CD4-positive, alpha-beta memory T cell (primary cell): ENCODE measurements at places on chromosomes 5 and 9. TPM values are rescaled to one million over a fixed set of nuclear protein-coding genes. Genes with fewer than 3 reads are reported as not detected.

Gene SLC45A2
- total RNA-seq: not detected

Gene DCANP1
- total RNA-seq: not detected

Gene TEX48
- total RNA-seq: not detected

Gene GCNT4
- total RNA-seq: 31.4 TPM

Gene RAB3C
- total RNA-seq: not detected

Gene HTR1A
- total RNA-seq: not detected

Gene FBXO4
- 18.2 TPM for total RNA-seq

- H3K27ac ChIP-seq: no peak overlapping the region
- no peaks in the 10 kb centered on the region for H3K27me3 ChIP-seq
- no peak overlapping the region for H3K4me3 ChIP-seq
- H3K36me3 ChIP-seq: no peaks in the 10 kb centered on the region
Measured at GRCh38 chr9:89955144-89955543, 350.3 kb downstream of the GADD45G start.

DNA sequence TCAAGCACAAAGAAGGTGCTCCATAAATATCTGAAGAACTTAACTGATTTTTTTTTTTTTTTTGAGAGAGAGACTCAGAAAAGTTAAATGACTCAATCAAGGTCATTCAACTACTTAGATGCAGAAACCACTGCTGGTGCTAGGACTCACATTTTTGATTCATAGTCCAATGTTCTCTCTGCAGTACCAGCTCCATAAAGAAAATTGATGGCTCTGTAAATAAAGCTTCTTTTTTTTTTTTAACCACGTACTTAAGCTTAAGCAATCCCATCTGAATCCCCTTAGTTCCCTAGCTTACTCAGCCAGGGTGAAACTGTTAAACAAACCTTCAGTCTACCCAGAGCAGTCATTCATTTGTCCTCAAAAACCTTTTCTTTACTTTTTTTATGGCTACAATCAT lies 657.0 kb upstream of the WWC1 start:
- H3K27me3 ChIP-seq: no peaks in the 10 kb centered on the region
- no peaks in the 10 kb centered on the region for H3K36me3 ChIP-seq
- no peaks in the 10 kb centered on the region for H3K4me1 ChIP-seq
- no peak overlapping the region for H3K27ac ChIP-seq
- H3K4me3 ChIP-seq: no peak overlapping the region
- no peak for DNase-seq

GRCh38 chr9:132187121-132187620 lies 25.3 kb downstream of the NTNG2 start:
- no peaks in the 10 kb centered on the region for H3K4me1 ChIP-seq
- no peak for DNase-seq
- H3K4me3 ChIP-seq: no peak overlapping the region
- peaks cover 8% of the 10 kb centered on the region for H3K27me3 ChIP-seq
- no peak overlapping the region for H3K27ac ChIP-seq
- no peaks in the 10 kb centered on the region for H3K36me3 ChIP-seq

DNA sequence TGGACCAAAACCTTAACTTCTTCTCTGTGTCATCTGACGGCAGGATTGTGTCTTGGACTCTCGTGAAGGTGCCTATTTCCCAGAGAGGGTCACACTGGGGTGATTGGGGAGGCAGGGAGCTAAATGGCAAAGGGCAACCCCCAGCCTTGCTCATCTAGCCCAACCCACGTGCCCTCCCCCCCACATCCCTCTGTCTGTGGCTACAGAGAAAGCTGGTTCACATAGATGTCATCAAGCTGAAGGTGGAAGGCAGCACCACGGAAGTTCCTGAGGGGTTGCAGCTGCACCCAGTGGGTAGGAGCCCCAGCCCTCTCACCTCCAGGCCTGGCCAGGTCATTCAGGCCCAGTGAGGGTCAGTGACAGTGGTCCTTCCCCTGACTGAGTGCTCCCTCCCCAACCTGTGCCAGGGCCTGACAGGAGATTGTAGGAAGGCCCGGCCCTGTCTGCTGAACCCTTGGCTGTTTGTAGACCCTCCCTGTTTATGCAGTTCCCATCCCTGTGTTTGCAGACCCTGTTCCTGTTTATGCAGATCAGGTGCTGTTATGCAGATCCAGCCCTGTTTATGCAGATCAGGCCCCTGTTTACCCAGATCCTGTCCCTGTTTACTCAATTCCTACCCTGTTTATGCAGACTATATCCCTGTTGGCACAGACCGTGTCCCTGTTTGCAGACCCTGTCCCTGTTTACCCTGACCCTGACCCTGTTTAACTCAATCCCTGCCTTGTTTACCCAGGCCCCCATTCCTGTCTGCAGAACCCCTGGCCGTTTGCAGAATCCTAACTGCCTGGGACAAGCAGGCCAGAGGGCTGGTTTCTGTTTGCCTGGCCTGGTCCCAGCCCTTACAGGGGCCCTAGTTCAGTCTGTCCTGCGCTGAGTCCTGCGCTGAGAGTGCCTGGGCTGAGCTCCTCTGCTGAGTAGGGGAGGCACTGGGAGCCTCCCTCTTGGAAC lies 10.4 kb downstream of the ENHO start:
- no peaks in the 10 kb centered on the region for H3K4me1 ChIP-seq
- DNase-seq: no peak
- no peak overlapping the region for H3K4me3 ChIP-seq
- no peaks in the 10 kb centered on the region for H3K36me3 ChIP-seq
- H3K27me3 ChIP-seq: no peaks in the 10 kb centered on the region
- no peak overlapping the region for H3K27ac ChIP-seq

DNA sequence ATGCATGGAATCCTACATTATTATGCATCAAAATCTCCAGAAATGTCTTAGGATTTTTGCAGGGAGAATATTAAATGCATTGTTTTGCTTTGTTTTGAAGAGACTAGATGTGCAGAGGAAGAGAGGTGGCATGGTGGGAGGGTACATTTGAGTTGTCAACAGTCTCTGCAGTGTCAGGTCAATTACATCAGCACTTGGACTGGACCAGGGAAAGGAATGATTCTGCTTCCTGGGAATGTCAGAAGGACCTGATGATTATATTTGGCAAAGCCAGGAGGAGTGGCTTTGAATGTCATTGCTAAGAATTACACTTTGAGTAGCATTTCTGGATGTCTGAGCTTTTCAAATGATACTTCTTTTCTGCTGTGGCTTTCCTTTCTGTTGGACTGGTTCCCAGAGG lies 17.5 kb upstream of the TMEFF1 start:
- H3K27ac ChIP-seq: no peak overlapping the region
- H3K36me3 ChIP-seq: no peaks in the 10 kb centered on the region
- H3K4me1 ChIP-seq: no peaks in the 10 kb centered on the region
- no peaks in the 10 kb centered on the region for H3K27me3 ChIP-seq
- DNase-seq: no peak
- H3K4me3 ChIP-seq: no peak overlapping the region

- DNase-seq: no peak
- no peaks in the 10 kb centered on the region for H3K36me3 ChIP-seq
- H3K4me3 ChIP-seq: no peak overlapping the region
Measured at GRCh38 chr5:168422431-168422830, 63.8 kb upstream of the RARS1 start.

DNA sequence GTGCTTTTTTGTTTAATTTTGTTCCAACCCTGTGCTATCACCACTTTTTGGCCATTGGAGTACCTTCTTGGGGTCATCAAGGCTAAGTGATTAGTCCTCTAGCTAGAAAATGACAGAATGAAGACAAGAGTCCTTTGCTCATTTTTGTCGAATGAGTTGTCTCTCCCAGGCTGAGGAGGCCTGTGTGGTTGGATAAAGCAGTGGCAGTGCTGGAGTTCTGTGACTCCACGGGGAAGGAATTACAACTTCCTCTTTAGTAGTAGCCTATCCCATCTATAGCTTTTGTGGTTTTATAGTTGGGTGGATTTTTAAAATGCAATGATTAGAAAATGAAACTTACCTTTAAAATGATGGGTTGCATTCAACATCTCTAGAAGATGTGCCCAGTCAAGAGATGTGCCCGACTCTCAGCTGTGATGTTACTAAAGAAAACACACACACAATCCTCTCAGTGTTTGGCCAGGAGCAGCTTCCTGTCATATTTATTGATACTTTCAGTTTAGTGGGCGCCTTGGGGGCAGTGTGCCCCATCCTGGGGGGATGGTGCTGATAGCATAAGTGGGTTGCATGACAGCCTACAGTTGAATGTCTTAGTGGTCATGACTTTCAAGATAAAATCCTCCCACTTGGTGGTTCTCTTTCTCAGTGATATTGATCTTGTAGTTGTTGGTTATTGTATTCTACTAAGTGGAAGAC lies 11.9 kb downstream of the OTULINL start:
- H3K27ac ChIP-seq: peak overlapping the region; percentile 55
- H3K4me1 ChIP-seq: peaks cover 85% of the 10 kb centered on the region
- peak; percentile 20 for DNase-seq
- no peaks in the 10 kb centered on the region for H3K36me3 ChIP-seq

- H3K4me1 ChIP-seq: no peaks in the 10 kb centered on the region
- H3K27ac ChIP-seq: no peak overlapping the region
- H3K4me3 ChIP-seq: no peak overlapping the region
- DNase-seq: no peak
- H3K36me3 ChIP-seq: no peaks in the 10 kb centered on the region
- H3K27me3 ChIP-seq: peaks cover 4% of the 10 kb centered on the region
Measured at GRCh38 chr5:37847978-37848425, 8.2 kb upstream of the GDNF start.

DNA sequence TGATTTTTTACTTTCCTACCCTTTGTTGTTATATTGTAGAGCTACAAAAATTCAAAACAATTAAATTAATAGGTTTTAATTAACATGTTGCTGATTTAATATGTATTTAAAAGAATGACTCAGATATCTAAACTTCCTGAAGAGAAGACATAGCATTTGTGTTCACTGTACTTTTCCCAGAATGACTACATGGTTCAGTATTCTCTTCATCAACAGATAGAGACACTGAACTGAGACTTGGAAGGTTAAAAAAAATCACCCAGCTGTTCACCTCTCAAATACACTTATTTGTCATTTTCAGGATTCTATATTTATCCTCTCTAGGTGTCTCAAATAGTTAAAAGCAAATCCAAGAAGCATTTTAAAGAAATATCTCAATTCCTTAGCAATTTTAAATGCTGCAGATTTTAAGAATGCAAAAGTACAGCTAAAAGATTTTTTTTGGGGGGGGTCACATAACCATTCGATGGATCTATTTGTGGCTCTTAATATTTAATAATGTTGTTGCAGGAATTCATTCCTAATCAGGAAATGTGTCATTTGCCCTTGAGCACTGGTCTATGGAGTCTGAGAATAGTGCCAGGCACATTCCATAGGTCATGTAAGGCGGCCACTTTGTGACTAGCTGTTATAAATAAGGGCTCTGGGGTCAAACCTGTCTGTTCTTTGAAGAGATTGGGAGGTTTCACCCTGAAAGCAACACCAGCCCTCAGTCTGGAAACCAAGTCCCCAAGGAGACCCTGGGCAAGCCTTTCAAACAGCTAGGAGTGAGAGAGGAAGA lies 463.1 kb downstream of the NR2F1-AS1 start:
- no peaks in the 10 kb centered on the region for H3K4me1 ChIP-seq
- no peak overlapping the region for H3K27ac ChIP-seq
- no peaks in the 10 kb centered on the region for H3K27me3 ChIP-seq
- no peak for DNase-seq
- H3K4me3 ChIP-seq: no peak overlapping the region

- no peak overlapping the region for H3K27ac ChIP-seq
- DNase-seq: no peak
- no peak overlapping the region for H3K4me3 ChIP-seq
- H3K4me1 ChIP-seq: no peaks in the 10 kb centered on the region
Measured at GRCh38 chr9:95833546-95834178, 41.8 kb upstream of the ERCC6L2 start.

- H3K4me3 ChIP-seq: no peak overlapping the region
- H3K36me3 ChIP-seq: no peaks in the 10 kb centered on the region
- H3K27ac ChIP-seq: no peak overlapping the region
- H3K4me1 ChIP-seq: peaks cover 49% of the 10 kb centered on the region
- no peaks in the 10 kb centered on the region for H3K27me3 ChIP-seq
Measured at GRCh38 chr9:21326526-21327139, 8.6 kb downstream of the KLHL9 start.

- no peak overlapping the region for H3K27ac ChIP-seq
- H3K27me3 ChIP-seq: peaks cover 80% of the 10 kb centered on the region
- peaks cover 60% of the 10 kb centered on the region for H3K4me1 ChIP-seq
- H3K36me3 ChIP-seq: no peaks in the 10 kb centered on the region
Measured at GRCh38 chr9:37028420-37029031, 5.5 kb downstream of the PAX5 start.

- no peak overlapping the region for H3K4me3 ChIP-seq
- DNase-seq: peak; percentile 36
- H3K36me3 ChIP-seq: peaks cover 3% of the 10 kb centered on the region
- H3K27ac ChIP-seq: no peak overlapping the region
- H3K4me1 ChIP-seq: peaks cover 60% of the 10 kb centered on the region
- no peaks in the 10 kb centered on the region for H3K27me3 ChIP-seq
Measured at GRCh38 chr5:111261610-111262009, 37.4 kb downstream of the CAMK4 start.

GRCh38 chr5:56159521-56159947 lies 73.6 kb downstream of the ANKRD55 start:
- H3K27ac ChIP-seq: peak overlapping the region; percentile 35
- no peaks in the 10 kb centered on the region for H3K36me3 ChIP-seq
- DNase-seq: no peak

- no peak overlapping the region for H3K4me3 ChIP-seq
- no peaks in the 10 kb centered on the region for H3K27me3 ChIP-seq
- no peak for DNase-seq
- no peaks in the 10 kb centered on the region for H3K36me3 ChIP-seq
Measured at GRCh38 chr5:5025774-5026408, 114.2 kb upstream of the ADAMTS16 start.

DNA sequence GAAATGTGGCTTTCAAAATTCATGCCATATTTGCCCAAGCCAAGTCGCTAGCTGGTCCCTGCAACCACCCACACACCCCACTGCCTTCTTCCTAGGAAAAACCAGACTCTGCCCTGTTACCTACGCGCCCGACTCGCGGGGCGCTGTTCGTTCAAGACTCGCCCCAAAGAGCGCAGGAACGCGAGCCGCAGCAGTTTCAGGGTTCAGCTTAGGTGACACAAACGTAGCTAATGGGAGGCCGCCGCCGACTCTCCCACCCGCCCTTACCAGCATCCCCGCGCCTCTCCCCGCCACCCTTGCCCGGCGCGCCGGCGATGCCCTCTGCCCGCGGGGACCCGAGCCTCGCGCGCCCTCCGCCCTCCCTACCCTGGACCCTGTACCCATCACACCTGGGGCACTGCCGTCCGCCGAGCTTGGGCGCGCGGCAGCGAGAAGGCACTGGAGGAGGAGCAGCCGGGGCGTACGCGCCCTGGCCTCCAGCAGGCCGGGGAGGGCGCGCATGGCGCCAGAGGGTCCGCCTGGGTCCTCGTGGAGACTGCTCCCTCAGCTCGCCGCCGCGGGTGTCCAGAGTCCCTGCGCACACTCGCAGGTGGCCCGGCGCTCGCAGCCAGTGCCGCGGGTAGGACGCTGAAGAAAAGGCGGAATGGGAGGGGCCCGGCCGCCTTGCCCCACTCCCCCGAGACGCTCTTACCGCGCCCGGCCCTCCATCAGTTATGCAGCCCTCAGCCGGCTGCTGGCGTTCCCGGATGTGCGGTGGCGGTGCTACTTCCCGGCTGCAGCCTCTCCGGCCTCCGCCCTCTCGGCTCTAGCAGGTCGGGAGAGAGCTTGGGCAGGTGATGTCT lies at the start of gene EMB:
TSS of gene EMB (minus strand) at position 638 of the 842 bp plus-strand sequence. CDS start at position 501, 137 bp downstream.
- H3K27ac ChIP-seq: peak within 1 kb of the TSS; percentile 75
- H3K36me3 ChIP-seq: no peaks in the 10 kb centered on the region
- DNase-seq: peak; percentile 83
- no peaks in the 10 kb centered on the region for H3K27me3 ChIP-seq
- peak within 1 kb of the TSS; percentile 63 for H3K4me3 ChIP-seq
- peaks cover 74% of the 10 kb centered on the region for H3K4me1 ChIP-seq
